ENCODE measurements at places on chromosomes 13 and 19.
A peak's percentile ranks its signal among the peaks of the same experiment; 100 is the strongest.

DNA sequence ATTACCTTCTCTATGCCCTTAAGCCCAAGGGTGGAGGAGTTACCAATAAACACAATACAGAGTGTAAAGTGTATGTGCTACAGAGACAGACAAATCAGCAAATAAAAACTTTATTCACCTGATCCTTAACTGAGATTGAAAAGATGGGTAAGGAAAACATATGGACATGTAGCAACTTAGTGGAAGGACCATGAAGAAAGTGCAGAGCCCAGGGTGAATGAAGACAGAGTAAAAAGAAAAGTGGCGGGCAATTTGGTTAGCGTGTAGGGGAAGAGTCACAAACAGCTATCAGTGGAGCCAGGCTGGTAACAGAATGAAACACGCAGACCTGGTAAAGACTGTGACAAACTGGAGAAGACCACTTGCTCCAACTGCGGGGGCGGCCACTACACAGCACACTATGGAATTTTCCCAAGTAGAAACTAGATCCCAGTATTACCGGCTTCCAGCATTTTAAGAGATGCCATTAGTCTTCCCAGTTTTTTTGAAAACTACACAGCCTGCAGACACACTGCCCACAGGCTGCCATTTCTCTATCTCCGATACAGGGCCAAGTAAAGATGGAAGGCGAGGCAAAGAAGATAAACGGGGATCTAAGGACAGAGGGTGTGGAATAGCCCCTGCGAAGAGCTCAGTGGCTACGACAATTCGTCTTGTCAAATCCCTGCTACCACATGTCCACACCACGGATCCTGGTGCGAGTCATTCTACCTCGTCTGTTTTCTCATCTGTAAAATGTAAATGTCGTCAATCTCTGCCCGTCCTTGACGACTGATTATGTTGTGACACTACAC is 1.2 kb downstream of the UQCRFS1 start:
- H3K27me3 ChIP-seq, result no peaks in the 10 kb centered on the region
- no peaks in the 10 kb centered on the region for H3K36me3 ChIP-seq
- peak overlapping the region; percentile 67 for H3K4me3 ChIP-seq
- DNase-seq, result peak; percentile 30
- peak overlapping the region; percentile 84 for H3K27ac ChIP-seq

DNA sequence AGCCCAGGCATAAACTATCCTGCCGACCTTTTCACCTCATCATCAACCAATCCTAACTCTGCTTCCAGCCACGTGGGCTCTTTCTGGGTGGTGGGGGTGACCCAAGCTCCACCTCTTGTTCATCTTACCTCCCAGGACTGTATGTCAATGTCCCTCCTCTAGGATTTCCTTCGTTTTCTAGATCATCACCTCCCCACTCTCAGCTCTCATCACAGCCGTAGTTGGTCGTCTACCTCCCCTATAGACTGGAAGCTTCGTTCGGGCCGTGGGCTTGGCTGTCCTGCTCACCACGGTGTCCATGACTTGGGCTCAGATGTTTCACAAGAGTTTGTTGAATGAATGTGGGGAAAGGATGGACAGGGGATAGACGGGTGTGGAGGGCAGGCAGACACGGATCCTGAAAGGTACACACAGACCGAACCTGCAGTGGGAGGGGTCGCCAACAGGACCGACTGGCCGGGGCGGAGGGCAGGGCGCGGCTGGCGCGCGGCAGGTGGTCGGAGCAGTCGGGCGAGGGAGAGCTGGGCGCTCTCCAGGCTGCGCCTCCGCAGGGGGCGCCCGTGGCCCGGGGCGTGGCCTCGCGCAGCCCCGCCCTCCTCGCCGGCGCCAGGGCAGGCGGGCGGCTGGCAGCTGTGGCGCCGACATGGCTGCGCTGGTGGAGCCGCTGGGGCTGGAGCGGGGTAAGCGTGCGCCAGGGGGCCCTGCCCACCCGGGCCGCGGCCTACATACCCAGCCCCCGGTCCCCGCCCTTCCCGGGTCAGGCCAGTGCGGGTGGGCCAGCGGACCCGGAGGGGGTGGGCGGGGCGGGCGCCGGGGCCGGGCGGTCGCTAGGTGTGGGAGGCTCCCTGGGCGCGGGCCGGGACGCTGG is at the start of gene LIN7B:
Gene LIN7B, plus strand, starts transcription at position 609 of the 868 bp plus-strand sequence. Its CDS starts 35 bp downstream, at position 644.
- peaks cover 6% of the 10 kb centered on the region for H3K4me1 ChIP-seq
- peaks cover 2% of the 10 kb centered on the region for H3K36me3 ChIP-seq
- DNase-seq, result peak; percentile 43

GRCh38 chr19:10430505-10431253 is 10.3 kb downstream of the PDE4A start:
- peaks cover 13% of the 10 kb centered on the region for H3K4me1 ChIP-seq
- peaks cover 4% of the 10 kb centered on the region for H3K27me3 ChIP-seq
- H3K27ac ChIP-seq, result no peak overlapping the region

DNA sequence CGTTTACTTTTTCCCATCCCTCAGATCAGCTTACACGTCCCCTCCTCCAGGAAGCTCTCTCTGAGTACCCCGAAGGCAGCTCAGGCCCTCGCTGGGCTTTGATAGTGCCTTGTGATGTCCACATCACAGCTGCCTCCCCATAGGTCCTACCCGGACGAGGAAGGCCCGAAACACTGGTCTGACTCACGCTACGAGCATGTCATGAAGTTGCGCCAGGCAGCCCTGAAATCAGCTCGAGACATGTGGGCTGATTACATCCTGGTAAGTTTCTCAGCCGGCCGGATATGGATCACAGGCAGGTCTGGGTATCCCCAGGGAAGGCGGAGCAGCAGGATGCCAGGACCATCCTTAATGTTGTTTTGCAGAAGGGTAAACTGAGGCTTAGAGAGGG is 4.8 kb downstream of the COLGALT1 start:
- peaks cover 11% of the 10 kb centered on the region for H3K36me3 ChIP-seq
- H3K27ac ChIP-seq, result peak overlapping the region; percentile 25
- H3K4me3 ChIP-seq, result no peak overlapping the region
- H3K27me3 ChIP-seq, result no peaks in the 10 kb centered on the region
- peak; percentile 93 for DNase-seq
- peaks cover under 1% of the 10 kb centered on the region for H3K4me1 ChIP-seq

DNA sequence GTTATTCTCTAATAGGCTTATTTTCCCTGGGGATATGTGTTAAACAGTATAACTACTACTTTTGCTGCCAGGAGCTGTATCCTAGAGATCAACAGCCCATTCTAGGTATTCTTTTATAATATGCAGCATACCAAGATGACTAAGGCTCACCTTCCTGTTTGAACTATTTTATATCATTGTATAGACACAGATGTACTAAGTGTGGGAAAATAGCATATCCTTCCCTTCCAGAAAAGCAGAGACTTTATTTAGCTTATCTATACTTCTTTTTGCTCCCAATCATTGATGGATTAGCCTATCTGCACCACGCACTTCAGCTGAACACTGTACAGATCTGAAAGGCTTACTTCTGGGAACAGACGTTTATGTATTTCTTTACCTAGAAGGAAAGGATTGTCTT is 82.6 kb downstream of the MAB21L1 start:
- no peaks in the 10 kb centered on the region for H3K36me3 ChIP-seq
- H3K4me3 ChIP-seq, result no peak overlapping the region
- H3K27me3 ChIP-seq, result no peaks in the 10 kb centered on the region
- no peak overlapping the region for H3K27ac ChIP-seq

DNA sequence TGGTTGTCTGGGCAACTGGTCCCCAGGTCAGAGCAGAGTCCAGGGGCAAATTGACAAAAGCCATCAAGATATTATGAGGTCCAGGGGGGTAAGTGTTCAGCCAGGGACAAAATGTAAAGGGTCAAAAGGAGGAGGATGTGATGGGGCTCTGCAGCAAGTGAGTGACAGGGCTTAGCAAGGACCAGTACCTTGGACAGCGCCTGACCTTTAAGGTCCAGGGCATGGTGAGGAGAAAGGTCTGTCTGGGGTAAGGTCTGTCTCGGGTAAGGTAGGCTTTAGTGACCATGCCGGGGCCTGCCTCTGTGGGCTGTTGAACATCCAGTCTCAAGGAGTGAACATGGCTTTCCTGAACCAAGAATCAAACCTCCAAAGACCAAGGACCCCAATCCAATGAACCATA is 6.3 kb upstream of the ZNF358 start:
- no peaks in the 10 kb centered on the region for H3K27me3 ChIP-seq
- no peaks in the 10 kb centered on the region for H3K36me3 ChIP-seq
